T-helper 2 cell (primary cell): ENCODE measurements at places on chromosomes 5 and 9.

GRCh38 chr5:40503439-40503838 lies 176.3 kb upstream of the PTGER4 start:
- DNase-seq, result no peak

DNA sequence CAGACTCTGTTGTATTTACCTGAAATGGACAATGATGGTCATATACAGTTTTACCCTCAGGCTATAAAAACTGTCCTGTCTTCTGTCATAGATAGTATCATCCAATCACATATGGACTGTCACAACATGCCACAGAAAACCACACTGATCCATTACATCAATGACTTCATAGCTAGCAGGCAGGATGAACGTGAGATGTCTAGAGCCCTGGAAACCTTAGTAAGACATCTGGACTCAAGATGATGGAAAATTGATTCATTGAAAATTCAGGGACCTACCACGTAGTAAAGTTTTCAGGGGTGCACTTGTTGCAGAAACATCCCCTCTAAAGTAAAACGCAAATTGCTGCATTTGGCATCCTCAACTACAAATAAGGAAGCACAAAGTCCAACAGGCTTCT lies 284.4 kb upstream of the RGMB start:
- DNase-seq, result no peak

GRCh38 chr5:14598225-14598624 lies 16.6 kb downstream of the OTULINL start:
- DNase-seq, result no peak

GRCh38 chr9:109914280-109915027 lies 134.5 kb downstream of the PALM2AKAP2 start:
- no peak for DNase-seq

- no peak for DNase-seq
Measured at GRCh38 chr9:26193237-26193636, 515.0 kb upstream of the TUSC1 start.

DNA sequence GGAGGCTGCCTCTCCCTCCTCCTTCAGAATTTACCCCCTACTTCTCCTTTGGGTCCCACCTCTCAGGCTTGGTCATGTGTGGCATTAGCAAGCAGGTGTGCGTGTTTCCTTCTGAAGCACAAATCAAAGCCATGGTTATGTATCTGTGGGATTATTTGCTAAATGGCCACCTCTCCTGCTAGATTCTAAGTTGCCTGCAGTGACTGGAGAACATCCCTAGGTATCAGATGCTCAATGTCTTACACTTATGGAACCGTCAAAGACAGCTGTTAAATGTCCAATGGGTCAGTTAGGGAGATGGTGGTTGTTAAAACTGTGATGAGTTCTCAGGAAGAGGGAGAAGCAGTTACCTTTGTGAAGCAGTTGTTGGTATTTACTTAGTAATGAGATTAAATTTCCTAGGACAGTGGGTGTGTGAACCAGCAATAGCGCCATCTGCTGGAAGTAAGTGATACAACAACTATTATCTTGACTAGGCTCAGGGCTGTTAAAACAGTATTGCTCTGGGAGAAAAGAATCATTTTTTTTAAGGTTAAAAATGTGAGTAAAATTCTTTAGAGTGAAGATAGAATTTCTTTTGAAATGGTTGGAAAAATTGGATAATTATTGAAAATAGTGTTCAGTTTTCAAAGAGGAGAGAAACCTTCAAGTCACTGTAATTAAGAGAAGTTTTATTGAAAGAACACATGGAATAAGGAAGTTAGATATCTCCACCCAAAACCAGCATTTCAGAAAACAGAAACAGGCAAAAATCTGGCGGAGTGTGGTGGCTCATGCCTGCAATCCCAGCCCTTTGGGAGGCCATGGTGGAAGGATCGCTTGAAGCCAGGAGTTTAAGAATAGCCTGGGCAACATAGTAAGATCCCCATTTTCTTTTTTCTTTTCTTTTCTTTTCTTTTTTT lies 71.3 kb downstream of the TMC1 start:
- DNase-seq, result no peak

DNA sequence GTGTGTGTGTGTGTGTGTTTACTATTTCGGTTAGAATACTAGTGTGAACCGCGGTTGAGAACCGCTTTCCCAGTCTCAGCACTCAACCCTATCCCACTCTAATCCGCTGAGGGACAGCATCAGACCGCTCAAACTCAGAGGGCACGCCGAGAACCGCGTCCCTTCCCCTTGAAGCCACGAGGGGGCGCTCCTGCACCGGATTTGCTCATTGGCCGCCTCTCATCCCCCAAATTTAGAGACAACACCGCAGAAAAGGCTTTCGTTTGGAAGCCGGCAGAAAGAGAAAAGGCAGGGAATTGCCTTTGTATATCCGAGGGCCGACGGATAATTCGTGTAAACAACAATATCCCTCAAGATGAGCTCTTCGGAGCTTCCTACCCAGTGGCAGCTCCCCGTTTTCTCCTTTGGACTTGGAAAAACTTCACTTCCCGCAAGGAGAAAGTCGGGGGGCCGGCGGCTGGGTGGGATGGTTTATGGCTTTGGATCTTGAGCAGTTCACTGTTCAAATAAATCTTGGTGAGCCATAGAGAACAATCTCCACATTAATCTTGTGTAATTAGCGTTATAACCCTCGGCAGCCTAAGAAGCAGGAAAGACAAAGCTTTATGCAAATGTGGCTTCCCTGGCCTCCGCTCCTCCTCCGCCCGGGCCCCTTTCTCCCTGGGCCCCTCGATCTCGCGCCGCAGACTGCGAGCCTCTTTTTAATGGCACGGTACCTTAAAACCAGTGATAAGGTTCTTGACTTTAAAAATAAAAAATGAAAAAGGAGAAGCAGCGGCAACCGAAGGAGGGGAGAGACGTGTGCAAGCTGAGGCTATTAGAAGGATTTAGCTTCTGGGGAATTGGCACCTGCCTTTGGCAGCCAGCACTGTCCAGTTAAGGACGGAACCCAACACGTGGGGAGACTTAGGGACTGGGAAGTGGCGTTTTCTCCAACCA lies 296.8 kb downstream of the PARP8 start:
- peak; percentile 24 for DNase-seq
